SK-N-SH treated with all-trans-retinoic acid at 6 μM for 48 hours (cell line): ENCODE measurements at places on chromosomes 6 and 20.

DNA sequence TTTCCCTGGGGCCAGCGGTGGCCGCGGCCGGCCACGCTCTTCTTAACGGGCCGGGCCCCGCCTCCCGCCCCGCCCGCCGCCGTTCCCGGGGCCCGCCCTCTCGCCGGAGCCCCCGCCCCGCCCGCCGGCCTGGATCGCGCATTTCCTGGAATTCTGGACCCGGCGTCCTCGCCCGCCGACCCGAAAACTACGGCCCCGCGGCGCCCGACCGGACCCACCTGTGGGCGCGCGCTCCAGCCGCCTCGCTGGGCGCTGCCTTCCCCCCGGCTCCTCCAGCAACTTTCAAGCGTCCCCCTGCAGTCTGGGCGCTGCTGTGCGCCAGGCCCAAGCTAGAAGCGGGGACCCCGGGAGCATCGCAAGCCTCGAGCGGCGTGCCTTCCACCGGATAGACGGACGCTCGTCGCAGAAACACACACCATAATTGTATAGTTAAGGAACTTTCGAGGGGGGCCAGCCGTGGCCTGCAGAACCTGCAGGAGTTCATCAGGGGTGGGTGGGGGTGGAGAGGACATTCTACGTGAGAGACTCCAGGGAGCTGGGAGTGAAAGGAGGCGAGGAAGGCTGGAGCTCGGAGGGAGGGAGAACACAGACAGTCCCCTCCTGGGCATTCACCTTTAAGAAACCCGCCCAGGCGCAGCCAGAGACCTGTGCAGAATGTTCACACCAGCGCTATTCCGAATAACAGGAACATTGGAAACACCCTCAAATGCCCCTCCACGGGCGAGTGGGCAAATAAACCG lies at the start of gene ADA:
Gene ADA (minus strand): TSS at position 16 of the 740 bp plus-strand sequence. CDS start 92 bp downstream, outside the sequence.
- ATAC-seq = peak; percentile 86

DNA sequence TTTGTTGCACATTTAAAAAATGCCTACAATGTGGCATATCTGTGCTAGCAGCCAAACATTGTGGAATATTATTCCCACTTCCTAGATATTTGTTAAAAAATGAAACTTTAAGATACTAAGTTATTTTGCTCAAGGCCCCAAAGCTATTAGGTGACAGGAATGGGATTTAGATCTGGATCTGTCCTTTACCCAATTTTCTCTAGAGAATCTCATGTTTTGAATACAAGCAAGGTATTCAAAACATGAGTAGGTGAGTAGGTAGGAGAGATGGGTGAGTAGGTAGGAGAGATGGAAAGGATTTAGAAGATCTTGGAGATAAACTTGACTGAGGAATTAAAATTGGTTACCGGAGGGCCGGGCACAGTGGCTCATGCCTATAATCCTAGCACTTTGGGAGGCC lies 61.2 kb upstream of the AKIRIN2 start:
- no peak for ATAC-seq

- peak; percentile 76 for ATAC-seq
Observed at GRCh38 chr20:50027611-50028105, 44.9 kb downstream of the SNAI1 start.

DNA sequence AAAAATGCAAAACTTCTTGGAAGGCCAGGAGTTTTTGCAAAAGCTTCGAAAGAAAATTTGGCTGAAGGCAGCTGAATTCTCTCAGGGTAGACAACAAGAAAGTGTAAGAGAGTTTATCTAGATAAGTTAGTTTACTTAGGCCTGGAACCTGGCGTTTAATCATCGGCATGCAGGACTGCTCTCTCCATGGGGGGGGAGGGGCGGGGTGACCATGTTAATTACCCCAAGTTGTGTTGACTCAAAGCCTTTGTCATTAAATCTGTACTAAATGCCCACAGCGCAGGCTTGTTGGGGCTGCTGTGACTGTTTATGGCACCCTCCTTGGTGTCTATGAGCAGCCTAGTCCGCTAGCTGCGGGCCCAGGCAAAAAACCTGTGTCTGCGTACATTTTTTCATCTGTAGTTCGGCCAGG lies 20.1 kb upstream of the ZNF451 start:
- no peak for ATAC-seq

DNA sequence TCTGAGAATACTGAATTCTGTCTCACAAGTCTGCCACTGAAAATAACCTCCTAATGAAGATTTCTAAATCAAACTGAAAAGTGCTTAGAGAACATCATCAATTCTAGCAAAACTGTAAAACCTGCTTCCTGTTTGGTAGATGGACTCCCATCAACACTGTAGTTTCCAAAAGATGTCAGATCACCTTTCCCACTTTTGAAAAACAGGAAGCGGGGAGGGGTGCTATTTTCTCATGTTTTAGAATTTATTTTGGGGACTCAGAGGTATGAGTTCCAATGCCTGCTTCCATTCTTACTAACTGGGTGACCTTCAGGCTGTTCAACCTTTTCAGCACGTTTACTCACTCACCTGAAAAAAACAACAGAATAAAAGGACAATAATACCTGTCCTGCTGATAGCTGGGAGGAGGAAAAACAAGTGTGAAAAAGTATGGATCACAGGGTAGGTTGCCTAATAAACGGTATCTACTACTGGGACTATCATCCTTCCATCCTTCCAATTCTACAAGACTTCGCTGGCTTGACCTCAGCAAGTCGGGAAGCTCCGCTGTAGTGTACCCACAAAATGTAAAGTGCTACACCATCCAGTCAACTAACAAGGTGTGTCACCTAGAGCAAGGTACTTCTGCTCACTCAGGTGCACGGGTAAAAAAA lies 1.1 kb downstream of the ATP5F1E start:
- ATAC-seq = no peak

DNA sequence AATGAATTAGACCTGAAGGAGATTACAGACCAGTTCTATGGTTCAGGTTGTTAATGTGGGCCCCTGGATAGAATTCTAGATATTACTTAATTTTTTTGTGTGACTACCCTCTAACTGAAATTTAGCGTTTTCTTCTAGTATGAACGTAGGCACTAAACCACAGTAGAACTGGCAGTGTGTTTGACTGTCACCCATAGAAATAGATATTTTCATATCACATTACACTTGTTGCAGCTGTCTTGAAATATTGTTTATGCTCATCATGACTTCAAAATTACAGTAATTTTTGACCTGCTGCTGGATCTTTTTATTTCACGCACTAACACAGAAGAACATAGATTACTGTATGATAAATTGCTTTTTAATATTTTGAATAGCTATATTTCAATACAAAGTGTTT lies 31.6 kb downstream of the E2F3 start:
- ATAC-seq = no peak

- no peak for ATAC-seq
Observed at GRCh38 chr6:89941763-89942497, 47.7 kb downstream of the GJA10 start.

GRCh38 chr6:3263096-3263495 lies 4.3 kb downstream of the PSMG4 start:
- no peak for ATAC-seq

GRCh38 chr20:31969991-31970390 lies 2.0 kb downstream of the XKR7 start:
- no peak for ATAC-seq

DNA sequence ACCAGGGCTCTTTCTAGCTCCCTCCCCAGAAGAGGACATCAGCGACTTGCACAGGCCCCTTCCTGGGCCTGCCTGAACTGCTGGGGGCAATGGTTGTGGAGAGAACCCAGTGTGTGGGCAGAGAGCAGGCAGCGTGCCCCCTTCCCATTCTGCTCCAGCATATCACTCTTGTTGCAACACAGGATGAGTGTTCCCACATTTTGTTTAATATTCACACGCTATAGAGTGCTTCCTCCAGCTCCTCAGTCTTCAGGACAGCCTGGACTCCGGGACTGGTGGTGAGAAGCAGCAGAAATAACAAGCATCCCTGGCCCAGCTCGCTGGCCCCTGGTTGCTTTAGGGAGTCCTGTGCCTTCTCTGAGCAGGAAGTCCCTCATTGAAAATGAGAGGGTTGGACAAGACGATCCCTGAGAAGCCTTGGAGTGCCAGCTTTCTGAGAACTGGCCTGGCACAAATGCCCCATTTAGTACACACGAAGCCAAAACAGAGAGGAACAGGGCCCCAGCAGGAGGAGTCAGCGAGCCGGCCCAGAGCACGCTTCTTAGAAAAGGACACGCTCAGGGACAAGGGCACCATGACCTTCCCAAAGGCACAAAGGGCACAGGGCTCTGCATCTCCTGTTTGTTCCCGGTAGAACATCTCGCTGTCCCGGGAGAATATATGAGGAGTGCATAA lies 84.2 kb upstream of the FOXC1 start:
- ATAC-seq = no peak

DNA sequence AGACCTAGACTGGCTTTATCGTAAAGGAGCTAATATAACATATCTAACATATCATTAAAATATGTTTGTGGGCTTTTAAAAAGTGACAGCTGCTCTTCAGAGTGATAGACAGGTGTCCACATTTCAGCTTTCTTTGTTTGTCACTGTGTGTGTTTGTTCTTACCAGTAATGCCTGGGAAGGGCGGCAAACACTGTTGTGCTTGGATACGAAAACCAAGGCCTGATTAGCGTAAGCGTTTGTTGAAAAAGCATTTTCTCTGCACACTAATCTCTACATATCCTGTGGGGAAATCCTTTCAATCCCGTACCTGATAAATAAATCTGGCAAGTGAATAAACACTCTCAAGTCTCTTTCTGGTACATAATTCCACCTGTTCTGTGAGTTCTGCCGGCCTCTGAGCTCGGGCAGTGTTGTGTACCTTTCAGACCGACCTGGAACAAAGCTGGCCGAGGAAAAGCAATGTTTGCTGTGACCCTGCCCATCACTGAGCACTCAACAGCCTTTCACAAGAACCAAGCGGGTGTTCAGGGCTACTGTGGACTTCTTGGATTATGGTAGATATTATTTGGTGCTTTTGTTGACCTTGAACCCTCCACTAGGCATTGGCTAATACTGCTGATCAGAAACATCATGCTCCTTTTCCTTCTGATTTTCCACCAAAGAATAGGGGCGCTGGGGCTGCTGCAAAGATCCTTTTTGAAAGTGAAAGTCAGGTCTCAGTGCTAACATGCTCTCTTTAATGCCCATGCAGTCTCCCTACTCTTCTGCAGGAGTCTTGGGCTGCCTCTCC lies 100.4 kb downstream of the CD83 start:
- ATAC-seq = no peak

DNA sequence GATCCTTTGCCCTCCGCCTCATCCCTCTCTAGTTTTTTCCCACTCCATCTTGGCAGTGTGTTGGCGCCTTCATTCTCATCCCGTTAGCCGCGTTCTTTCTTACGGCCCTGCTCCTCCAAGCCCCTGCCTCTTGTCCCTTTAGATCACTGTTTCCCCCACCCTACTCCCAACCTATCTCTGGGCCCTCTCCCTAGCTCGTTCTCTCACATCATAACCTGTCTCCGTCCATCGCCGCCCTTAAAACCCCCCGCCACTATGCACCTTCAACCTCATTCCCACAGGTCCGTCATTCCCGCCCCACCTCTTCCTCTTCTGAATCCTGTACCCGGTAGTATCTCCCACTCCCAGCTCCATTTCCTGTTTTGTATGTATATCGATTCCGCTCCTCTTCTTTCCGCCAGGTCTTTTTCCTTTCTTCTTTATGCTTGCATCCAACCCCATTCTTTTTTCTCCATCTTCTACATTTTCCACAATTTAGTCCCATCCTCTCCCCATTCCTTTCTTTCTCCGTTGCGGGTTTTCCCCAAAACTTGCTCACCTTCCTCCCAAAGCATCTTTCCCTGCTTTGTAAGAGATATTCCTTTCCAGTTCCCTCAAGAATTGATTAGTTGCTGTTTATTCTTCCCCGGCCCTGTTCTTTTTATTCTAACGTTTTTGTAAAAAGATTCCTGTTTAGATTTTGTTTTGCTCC lies 671 bp downstream of the EFHC1 start:
- peak; percentile 39 for ATAC-seq

DNA sequence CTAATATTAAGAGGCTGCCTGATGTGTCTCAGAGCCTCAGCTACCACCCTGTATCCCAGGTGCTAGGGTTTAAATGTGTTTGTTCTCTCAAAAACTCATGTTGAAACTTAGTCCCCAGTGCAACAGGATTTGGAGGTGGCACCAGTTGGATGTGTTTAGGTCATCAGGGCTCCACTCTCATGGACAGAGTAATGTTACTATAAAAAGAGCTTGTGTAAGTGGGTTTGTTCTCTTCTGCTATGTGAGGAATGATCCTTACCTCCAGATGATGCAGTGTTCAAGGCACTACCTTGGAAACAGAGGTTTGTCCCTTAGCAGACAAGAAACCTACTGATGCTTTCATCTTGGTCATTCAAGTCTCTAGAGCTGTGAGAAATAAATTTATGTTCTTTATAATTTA lies 164.9 kb upstream of the EPHA7 start:
- no peak for ATAC-seq

DNA sequence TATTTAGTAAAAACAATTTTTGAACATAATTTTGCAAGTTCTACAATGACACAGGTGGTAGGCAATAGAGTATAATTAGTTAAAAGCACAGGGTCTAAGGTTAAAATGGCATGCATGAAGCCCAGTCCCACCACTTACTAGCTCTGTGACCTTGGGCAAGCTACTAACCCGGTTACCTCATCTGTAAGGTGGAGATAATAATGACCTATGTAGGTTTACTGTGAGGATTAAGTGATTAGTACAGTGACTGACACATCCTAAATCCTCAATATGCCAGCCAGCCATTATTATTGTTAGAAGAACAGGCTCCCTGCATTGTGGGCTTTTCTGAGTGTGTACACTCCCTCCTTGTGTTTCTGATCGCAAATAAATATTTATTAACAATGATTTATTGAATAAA lies 26.2 kb downstream of the ATXN1 start:
- ATAC-seq = no peak

DNA sequence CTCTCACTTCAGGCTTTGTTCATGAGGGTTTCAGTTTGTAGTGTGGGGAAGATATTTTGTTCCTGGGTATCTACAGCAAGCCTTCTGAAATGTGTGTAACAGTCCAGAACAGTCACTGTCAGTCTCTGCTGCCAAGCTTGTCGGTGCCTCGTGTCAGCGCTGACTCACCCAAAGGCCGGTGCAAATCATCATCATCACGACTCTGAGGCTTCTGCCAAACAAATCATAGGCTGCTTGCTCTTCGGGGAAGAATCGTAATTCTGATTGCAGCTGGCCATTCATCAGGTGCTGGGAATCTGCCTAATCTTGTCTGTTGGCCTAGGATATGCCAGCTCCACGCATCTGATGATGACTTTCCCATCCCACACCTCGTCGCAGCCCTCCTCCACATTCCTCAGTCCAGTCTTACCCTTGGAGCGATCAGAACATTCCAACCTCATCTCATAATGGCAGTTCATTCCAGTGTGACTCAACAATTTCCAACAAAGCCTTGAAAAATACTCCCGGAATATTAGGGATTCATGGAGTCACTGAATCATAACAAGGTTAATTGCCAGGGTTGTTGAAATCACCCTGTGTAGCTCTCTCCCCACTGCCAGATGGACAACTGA lies 40.9 kb downstream of the ALDH8A1 start:
- peak; percentile 93 for ATAC-seq

DNA sequence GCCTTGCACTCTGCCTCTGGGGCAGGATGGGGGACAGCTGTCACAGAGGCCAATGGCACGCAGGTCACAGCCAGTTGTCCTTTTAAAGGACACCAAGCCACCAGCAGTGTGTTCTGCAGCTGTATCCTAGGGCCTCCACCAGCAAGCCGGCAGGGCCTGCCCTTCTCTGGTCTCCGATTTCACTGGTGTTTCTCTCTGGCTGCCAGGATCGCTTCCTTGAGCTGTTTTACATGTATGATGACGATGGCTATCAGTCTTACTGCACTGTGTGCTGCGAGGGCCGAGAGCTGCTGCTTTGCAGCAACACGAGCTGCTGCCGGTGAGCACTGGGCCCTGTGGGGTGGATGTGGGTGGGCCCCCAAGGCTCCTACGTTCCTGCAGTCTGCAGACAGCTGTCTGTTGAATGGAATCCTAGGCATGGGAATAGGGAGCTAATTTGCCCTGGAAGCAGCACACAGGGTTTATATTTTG lies 22.7 kb upstream of the MAPRE1 start:
- no peak for ATAC-seq

GRCh38 chr6:45494416-45495135 lies 116.8 kb upstream of the SUPT3H start:
- ATAC-seq = no peak
